Stimulated activated CD4-positive, alpha-beta T cell treated with anti-CD3 and anti-CD28 coated beads, Interleukin-12 subunit alpha, Interleukin-12 subunit beta, amount 100 ng/mL, for 48 hours (primary cell): ENCODE measurements at places on chromosomes 12 and 14.
A peak's percentile ranks its signal among the peaks of the same experiment; 100 is the strongest.

GRCh38 chr12:85253853-85254252 is 26.2 kb upstream of the ALX1 start:
- DNase-seq, result no peak

DNA sequence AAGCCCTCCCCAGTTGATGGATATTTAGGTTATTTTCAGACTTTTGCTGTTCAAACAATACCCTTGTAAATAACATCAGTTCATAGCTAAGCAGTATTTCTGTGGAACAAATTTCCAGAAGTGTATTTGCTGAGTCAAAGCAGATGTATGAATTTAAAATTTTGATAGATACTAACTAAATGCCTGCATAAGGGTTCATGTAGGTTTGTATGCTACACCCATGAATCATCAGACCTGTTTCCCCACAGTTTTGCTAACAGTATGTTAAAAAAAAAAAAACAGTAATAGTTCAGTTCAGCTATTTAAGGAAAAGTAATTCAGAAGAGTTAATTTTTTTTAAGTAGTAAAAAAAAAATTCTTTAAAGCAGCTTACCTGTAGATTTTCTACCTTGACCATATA is 236.1 kb upstream of the DIO2 start:
- DNase-seq, result no peak

GRCh38 chr12:54398995-54399793 is 14.7 kb upstream of the ZNF385A start:
- peak; percentile 96 for DNase-seq

DNA sequence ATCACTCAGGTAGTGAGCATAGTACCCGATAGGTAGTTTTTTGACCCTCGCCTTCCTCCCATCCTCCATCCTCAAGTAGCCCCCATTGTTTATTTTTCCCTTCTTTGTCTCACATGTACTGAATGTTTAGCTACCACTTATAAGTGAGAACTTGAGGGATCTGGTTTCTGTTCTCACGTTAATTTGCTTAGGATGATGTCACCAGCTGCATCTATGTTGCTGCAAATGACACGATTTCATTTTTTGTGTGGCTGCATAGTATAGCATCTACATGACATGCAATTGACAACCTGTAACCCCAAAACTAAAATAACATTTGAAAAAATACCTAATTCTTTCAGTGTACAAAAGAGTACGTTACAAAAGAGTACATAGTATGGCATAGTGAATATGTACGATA is 254.0 kb upstream of the NOVA1 start:
- no peak for DNase-seq

DNA sequence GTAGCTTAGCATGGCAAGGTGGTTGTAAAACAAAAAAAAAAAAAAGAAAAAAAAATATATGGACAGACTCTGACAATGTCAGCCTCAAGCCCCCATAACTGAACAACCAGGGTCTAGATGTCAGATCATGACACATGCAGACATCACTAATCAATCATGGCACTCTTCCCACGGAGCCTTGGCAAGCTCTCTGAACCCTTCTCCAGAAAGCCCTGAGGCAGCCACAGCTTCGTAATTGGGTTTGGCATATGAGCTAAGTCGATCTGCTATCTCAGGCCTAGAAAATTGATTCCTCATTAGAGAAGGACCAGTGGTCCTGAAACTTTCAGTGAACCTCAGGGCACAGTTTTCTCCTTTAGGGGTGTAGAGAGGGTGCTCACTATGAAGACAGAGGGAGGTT is 112.2 kb downstream of the GPR135 start:
- DNase-seq, result no peak

GRCh38 chr14:99644723-99645544 is at the start of gene HHIPL1:
Gene HHIPL1 (plus strand): TSS chr14:99645129. CDS start chr14:99645208, 79 bp downstream.
- DNase-seq, result no peak

GRCh38 chr14:85535991-85536832 is 6.3 kb downstream of the FLRT2 start:
- no peak for DNase-seq

DNA sequence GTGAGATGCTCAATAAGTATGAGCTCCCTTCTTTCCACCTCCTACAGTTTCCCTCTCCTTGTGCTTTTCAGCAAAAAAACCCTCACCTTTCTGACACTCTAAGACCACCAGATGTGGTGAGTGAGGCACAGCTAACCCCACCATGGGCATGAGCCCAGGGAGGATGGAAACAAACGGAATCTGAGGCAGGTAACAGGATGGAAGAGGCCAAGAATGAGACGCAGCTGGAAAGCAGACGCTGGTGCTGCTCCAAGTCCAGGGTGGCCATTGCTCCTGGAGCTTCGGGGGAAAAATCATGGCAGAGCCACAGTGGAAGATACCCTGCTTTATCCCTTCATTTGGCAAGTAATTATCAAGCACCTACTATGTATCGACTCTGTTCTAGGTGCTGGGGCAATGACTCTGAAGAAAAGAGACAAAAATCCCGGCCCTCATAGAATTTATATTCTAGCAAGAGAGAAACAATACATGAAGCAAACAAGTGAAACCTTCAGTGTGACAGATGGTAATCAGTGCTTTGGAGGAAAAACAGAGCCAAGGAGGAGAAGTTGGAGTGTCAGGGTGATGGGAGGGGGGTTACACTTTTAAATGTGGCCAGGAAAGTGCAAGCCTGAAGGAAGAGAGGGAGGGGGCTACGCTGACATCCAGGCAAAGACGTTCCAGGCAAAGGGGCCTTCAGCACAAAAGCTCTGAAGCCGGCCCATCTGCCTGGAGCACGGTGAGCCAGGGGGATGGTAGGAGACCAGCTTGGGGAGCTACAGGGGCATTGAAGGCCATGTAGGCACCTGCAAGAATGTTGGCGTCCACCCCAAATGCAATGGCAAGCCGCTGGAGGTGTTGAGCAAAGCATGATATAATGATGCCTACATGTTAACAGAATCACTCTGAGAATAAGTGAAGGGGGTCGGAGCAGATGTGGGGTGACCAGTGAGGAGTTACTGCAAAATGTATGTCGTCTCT is 154.2 kb downstream of the DPF3 start:
- DNase-seq, result no peak

- no peak for DNase-seq
Observed at GRCh38 chr14:69986336-69986735, 107.1 kb downstream of the SMOC1 start.

DNA sequence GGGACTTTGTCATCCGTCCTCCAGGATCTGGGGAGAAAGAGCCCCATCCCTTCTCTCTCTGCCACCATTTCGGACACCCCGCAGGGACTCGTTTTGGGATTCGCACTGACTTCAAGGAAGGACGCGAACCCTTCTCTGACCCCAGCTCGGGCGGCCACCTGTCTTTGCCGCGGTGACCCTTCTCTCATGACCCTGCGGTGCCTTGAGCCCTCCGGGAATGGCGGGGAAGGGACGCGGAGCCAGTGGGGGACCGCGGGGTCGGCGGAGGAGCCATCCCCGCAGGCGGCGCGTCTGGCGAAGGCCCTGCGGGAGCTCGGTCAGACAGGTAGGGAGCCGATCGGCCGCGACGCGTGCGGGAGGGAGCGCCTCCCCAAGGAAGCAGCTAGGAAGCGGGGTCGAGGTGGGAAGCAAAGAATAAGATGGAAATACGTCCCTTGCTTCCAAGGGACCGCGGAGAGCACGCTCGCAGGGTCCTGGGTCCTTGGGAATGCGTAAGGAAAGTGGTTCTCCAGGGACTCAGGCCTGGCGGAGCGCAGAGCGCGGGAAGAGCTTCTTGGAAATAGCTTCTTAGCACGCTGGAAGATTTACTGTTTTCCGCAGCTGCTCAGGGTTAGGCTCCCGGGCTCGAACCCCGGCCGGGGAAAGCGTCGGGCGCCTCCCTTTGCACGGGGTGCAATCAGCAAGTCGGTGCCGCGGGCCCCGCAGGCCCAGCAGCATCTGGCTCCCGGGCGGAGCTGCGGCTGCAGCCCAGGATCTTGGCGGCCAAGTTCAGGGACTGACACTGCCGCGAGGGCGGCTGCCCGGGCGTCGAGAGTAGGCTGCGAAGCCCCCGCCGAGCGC is 457 bp downstream of the SOCS2 start:
- DNase-seq, result no peak

DNA sequence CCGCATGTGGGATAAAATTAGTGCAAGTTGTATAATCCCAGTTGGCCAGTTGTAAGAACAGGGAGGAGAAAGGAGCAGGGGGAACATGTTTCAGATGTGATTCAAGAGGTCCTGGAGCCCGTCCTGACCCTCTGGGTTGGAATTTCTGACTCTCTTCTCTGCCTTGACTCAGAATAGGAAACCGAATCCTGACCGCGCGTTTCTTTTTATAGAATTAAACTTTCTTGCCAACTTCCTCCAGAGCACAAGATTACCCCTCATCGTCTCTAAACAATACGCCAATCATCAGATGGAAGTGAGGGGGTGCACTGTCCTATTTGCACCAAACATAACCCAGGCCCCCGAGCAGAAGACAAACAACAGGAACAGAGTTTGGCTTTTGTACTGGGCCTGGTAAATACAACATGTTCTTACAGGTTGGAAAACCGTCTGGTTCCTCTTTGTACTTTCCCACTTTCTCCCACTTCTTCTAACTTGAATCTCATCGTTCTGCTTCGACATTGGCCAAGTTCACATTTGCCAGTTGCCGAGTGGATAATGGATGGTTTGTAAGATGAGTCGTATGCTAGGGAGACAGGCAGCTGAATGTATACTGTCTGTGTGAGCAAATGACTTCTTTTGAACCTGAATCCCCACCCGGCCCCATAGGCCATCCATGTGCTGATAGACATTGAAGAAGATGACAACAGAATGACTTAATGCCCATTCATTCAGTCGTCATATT is 42.6 kb upstream of the MED13L start:
- DNase-seq, result peak; percentile 20

- DNase-seq, result no peak
Observed at GRCh38 chr14:103074729-103075367, 9.2 kb upstream of the LBHD2 start.

DNA sequence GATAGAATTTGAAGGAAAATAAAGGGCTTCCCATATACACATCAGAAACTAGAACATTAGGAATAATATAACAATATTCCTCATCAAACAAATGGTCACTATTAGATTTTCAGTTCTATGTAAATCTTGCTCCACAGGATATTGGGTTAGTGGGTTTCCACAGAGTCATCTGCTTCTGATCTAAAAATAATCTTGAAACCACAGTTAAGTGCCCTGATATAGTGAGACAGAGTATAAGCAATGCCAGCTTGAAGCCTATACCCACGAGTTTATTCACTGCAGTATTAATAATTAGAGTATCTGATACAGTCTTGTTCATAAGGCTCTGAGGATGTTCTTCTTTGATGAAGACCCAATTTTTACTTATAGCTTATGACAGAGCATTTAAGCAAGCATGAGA is 74.5 kb upstream of the ATF7IP start:
- no peak for DNase-seq

GRCh38 chr14:65214741-65215140 is 112.4 kb upstream of the MAX start:
- no peak for DNase-seq

DNA sequence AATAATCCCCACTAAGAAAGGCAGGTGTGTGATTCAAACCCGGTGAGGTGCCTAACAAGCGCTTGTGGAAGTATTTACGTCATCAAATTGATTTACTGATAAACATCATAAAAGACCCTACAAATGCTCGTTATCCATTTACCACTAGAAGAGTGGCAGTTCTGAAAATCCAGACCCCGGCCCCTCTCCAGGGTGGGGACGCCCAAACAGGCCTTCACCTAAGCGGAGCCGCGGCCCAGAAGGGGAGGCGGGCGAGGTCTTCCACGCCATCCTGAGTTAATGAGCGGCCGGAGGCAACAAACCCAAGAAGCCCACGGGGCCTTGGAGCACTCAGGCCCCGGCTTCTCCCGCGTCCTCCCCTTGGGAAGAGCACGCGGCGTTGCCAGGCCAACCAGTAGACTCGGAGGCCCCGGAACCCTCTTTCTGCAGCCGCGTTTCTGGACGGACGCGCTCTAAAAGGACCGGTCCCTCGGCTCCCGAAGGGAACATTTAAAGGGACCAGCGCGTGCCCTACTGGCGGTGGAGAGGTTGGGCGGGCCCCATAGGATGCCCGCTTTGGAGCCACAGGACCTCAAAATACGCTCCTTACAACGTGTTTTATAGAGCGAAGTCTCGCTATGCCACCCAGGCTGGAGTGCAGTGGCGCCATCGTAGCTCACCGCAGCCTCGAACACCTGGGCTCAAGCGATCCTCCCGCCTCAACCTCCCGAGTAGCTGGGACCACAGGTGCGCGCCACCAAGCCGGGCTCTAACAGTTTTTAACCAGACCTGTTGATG is 3.5 kb downstream of the PTPN21 start:
- DNase-seq, result peak; percentile 60

GRCh38 chr12:3117144-3117581 is 40.0 kb downstream of the TSPAN9 start:
- no peak for DNase-seq

DNA sequence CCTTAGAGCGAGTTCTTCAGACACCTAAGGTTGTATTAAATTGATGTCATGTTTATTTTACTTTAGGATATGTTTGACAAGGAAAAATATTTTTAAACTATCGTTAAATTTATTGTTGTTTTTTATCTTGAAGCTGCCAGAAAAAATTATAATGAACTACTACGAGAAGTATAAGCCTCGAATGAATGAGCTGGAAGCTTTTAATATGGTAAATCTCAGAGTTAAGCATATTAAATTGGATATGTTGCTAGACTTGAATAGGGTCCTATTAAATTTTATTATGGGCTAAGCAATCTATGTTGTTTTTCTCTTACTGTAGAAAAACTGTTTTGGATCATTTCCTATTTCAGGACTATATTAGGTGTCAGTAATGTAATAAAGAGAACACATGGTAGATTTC is 118.2 kb downstream of the METTL25 start:
- no peak for DNase-seq

- DNase-seq, result no peak
Observed at GRCh38 chr12:94172973-94173372, 24.6 kb downstream of the PLXNC1 start.

DNA sequence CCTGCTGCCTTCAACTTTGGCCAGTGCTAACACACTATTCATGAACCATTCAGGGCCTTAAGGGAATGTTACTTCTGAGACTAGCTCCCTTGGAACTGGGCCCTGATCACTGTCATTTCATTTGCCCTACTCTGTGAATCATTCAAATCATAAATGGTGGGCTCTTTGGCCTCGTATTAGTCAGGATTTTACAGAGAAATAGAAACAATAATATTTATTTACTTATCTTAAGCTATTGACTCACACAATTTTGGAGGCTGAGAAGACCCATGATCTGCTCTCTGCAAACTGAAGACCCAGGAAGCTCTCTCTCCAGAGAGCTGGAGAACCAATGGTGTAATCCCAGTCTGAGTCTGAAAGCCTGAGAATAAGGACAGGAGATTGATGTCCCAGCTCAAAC is 398.5 kb downstream of the LRIG3 start:
- DNase-seq, result no peak

GRCh38 chr14:73973497-73973896 is 23.4 kb downstream of the COQ6 start:
- DNase-seq, result no peak

GRCh38 chr12:3432176-3432742 is 58.7 kb upstream of the PRMT8 start:
- no peak for DNase-seq
